ENCODE measurements at places on chromosomes 11 and 22. TPM values are rescaled to one million over a fixed set of nuclear protein-coding genes. Genes with fewer than 3 reads are reported as not detected.

The SLC5A4 gene
- polyA plus RNA-seq = not detected

The VSIG10L2 gene
- polyA plus RNA-seq = not detected

The SLC15A3 gene
- 0.27 TPM for polyA plus RNA-seq

The E2F8 gene
- polyA plus RNA-seq = 9.6 TPM

DNA sequence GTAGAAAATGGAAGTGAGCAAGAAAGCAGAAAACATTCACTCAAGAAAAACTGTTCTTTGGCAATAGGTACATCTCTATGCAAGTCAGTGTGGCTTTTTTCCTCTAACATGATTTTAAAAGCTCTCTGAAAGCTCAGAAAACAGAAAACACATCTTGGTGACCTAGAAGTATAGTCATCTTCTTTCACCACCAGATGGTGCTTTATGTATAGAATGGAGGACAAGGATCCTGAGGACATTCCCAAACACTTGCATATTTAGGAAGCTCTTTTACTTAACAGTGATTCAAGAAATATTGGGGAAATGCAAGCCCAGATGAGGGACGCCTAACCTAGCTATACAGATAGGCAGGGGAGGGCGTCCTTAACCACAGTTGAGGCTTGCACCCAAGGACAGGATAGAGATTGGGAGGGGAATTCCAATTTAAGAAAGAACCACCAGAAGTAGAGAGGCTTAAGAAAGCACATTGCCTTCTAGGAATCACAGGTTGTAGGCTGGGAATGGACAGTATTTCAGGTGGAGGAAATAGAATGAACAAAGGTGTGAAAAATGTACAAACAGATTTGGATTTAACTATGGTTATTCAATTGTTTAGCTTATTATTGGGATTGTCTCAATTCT, 13.8 kb upstream of the CCDC81 start:
- peak; percentile 67 for DNase-seq

DNA sequence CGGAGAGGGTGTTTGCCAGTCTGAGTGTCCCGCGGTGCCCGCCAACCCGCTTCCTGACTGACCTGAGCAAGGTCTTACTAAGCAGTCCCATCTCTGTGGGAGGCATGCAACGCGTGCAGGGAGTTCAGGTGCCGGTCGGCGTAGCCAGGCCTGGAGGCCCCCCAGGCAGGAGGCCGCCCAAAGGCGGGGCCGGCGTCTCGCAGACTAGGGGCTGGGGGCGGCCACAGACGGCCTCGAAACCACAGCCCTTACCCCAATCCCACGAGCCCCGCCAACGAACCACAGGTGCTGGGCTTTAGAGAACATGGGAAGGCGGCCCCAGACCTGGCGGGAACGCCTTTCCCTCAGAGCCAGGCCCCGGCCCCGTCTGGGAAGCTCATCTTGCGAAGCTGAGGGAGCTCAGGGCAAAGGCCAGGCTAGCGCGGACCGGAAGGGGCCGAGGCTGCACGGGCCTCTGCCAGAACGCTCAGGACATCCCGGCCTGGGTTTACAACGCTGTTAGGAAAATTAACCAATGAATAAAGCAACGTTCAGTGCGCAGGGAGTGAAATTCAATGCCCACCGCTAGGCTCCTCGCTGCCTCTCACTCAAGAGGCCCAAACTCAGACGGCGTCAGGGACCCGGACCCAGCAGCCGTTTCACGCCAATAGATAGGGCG, 2.1 kb upstream of the MTFP1 start:
- DNase-seq = peak; percentile 51

DNA sequence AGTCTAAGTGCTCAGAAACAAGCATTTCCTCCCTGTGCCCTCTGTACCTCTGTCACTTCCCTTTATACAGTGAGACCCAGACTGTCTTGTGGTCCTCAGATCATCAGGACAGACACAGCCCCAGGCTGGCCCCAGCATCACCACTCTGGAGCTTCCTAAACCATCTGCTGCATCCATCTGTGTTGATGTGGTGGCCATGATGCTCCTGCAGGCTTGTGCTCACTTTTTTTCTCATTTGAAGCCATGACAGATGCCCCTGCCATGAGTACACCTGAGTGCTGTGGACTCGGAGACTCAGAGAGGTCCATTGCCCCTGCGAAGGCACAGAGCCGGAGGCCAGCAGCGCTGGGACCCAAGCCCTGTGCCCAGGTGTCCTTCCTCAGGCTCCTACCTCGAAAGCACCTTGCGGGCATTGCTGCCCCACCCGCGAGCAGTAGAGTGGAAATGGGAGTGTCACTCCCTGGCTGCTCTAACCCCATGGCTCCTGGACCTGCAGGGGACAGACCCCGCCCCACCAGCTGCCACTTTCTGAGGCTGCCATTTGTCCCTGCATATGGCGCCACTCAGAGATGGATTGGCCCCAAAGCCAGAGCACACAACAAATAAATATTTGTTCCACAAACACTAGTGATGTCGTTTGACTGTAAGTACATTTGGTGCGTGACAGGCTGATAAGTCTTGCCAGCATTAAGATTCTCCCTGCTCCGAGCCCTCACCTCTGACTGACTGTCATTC, 593.5 kb downstream of the TBC1D22A start:
- DNase-seq = no peak

DNA sequence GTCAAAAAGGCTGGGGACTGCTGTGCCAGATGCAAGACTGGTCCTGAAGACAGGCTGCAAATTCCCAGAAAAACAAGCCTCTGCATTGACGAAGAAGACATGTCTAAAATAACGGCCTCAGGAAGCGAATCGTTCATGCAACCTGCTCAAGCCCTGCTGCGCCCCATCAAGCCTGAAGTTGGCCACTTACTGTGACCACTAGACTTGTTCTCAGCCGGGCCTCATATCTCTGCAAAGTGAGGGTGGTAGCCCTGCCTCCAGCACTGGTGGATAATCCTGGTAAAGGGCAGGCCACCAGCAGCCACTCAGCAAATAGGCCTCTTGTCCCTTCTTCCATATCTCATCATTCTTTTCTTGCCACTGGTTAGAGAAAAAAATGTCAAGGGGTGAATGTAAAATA, 11.8 kb downstream of the LTO1 start:
- no peak for DNase-seq

DNA sequence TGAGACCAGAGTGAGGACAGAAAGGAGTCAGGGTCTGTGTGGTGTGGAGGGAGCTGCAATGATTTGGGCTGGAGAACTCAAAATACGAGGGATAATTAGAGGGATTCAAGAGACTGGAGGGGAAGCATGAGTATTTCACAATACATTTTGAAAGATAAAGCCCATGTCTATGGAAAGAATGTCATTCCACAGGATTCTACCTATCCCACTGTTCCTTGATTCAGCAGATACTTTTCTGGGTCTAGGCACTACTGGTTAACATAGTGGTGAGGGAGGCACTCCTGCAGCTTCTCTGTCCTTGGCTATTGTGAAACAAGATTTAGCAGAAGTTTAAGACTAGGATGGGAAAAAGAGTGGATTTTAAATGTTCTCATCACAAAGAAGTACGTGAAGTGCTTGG, 72.9 kb upstream of the RASSF10 start:
- DNase-seq = peak; percentile 20

DNA sequence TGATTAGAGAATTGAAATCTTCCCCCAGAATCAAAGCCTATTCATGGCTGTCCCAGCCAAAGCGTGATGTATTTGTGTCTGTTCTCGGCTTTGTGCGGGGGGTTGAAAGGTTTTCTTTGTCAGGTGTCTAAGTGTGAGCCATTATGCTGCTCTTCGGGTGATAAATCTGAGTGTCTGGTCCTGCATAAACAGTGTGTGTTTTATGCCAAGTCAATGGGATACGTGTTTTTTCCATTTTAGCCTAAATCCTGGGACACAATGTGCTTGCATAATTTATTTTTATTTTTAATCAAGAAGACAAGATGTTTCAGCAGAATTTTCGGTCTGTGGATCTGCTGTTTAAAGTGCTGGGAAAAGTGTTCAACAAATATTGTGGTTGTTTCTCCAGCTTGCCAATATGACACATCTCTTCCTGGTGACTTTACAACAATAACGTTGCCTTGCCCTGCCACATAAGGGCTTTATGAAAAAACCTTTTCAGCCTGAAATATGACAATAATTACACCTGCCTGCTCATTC, 267.8 kb downstream of the TBC1D22A start:
- DNase-seq = no peak

Data from cardiac muscle cell (in vitro differentiated cells and primary cell).